Epithelial cell of prostate (primary cell): ENCODE measurements at places on chromosomes 5 and 9.

DNA sequence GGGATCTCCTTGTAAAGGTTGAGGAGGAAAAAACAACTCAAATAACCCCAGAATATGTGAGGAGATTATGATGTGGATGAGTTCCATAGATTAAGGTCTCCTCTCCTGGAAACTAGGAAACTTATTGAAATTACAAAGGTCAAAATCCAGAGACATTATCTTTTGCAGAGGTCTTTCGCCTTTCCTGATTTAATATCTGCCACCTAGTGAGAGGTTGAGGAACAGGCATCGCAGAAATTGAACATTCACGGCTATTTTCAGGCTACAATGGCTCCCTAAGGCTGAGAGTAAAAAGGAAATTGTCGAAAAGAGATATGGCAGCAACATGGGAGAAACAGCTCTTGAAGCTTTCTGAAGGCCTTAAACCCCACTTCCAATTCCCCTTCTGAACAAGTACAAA is 127.5 kb upstream of the PLCXD3 start:
- DNase-seq: no peak

DNA sequence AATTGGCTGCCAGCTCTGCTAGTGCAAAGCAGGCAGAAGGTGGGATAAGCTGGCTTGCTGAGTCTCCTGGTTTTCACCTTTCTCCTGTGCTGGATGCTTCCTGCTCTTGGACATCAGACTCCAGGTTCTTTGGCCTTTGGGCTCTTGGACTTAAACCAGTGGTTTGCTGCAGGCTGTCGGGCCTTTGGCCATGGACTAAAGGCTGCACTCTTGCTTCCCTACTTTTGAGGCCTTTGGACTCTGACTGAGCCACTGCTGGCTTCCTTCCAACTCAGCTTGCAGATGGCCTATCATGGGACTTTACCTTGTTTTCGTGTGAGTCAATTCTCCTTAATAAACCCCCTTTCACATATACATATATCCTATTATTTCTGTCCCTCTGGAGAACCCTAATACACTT is 1293.9 kb upstream of the CDH6 start:
- no peak for DNase-seq

DNA sequence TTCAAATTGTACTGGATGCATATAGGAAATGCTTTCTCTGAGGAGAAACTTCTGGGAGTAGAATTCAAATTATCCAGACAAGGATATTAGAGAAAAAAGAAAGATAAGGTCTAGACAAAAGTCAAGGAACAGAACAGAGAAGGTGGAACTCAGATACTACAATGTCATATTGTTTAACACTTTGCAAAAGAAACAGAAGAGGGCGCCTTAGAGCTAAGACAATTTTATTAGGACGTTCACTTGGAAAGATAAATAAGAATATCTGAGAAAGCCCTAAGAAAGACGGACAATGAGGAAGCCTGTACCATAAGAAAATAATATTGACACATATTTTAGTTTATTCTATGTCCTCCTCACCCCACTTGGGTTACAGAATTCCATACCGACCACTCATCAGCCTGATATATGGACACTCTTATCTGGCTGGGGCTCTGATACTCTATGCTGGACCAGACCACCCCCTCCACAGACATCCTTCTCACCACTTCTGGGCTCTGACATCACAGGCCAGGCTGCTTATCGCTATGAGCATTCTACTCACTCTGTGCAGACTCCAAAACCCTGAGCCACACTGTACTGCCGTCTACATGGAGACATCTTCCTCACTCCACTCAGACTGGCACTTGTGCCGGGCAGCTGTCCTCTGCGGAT is 9.1 kb upstream of the AK3 start:
- no peak for DNase-seq

DNA sequence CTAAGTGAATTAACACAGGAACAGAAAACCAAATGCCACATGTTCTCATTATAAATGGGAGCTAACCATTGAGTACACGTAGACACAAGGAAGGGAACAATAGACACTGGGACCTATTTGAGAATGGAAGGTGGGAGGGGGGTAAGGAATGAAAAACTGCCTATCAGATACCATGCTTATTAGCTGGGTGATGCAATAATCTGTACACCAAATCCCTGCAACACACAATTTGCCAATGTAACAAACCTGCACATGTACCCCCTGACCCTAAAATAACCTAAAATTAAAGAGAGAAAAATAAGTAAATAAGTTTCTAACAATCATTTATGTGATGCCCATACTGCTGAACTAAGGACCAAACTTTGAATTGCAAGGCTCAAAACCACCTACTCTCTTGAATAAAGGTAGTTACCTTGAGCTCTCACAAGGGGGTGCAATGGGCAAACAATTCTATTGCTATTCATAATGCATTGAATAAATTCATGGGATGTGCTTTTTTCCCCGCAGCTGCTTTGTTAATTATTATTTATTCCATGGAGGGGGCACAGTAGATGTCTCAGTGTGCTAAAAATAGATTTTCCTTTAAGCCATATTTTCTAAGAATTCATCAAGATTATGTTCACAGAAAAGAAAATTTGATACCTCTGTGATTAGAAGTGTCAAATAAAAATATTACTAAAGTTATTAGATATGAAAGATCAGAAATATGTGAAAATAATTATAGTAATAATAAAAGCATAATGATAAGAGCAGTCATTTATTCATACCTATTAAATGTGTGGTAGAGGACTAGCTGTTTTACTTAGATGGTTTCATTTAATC is 76.2 kb upstream of the PTPN3 start:
- no peak for DNase-seq

DNA sequence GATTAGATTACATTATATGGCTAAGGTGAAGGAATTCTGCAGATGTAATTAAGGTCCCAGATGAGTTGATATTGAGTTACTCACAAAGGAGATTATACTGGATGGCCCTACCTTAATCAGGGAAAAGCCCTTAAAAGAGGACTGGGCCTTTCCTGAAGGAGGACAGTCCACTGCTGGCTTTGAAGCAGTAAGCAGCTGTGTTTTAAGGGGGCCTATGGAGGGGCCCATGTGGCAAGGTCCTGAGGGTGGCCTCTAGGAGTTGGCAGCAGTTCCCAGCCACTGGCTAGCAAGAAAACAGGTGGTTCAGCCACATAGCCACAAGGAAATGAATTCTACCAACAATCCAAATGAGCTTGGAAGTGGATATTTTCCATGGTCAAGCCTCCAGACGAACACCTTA is 36.4 kb upstream of the GDNF start:
- no peak for DNase-seq

DNA sequence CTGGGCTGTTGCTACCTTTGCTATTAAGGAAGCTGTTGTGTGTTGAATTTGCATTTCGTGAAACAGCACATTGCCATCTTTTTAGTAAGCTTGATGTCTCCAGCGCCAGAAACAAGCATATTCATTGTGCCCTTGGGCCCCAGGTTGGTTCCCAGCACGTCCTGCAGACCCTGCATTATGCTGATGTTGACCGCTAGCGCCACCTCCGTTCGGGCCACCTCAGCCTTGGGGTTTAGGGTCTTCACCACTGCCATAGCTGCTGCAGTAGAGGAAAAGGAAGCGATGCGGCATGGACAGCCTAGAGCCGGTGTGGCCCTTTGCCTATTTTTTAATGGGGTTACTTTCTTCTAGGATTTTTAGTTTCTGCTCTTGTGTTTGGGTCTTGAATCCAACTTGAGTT is 23.8 kb upstream of the OTULIN start:
- no peak for DNase-seq

- DNase-seq: peak; percentile 24
These were observed at the start of gene FXN for GRCh38 chr9:69035438-69036308. FXN (plus strand) TSS chr9:69035752; CDS start chr9:69035783, 31 bp downstream.

DNA sequence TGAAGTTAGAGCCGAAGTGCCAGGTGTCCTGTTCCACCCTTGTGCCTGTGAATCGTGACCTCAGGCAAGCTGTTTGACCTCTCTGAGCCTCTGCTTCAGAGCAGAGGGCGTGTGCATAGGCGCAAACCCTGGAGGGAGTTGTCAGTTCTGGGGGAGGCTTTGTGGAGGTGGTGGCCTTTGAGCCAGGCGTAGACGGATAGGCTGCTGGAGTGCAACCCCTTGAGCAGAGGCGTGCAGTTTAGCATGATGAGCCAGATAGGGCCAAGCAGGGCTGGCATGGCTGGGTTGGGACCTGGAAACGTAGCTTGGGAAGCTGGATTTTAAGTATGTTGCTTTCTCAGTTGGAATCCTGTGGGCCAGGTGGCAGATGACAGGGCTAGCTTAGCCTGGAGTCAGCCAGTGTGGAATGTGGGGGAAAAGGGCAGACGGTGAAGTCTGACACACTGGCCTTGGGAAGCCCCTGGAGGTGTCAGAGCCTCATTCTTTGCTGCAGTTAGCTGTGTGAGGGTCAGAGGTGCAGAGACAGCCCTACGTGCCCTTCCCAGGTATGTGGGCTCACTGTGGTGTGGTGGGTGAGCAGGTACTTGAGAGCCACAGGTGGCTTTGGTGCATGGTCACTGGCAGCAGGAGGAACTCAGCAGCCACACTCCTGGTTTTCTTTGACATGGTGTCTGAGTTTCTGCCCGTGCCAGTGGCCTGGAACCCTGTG is 93.4 kb downstream of the DAB2IP start:
- DNase-seq: no peak

GRCh38 chr5:178290376-178290775 is 57.8 kb upstream of the PHYKPL start:
- DNase-seq: no peak

GRCh38 chr5:67246108-67246507 is 49.5 kb upstream of the CD180 start:
- peak; percentile 20 for DNase-seq

GRCh38 chr5:28512648-28513047 is 1474.3 kb upstream of the CDH9 start:
- no peak for DNase-seq

DNA sequence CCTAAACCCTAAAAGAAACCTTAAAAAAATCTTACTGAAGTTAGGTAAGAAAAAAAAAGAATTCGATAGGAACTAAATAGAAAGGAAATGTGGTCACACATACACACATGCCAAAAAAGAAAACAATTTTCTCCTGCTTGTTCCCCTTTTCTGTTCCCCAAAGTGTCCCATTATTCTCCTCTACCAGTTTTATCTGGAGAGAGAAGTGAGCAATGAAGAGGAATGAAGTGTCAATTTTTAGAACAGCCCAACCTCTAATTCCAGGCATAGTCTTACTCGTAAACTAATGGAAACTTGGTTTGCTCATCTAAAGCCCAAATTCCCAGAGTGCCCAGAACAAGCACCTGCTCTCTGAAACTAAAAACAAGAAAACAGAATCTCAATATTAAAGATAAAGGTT is 26.1 kb downstream of the AP3B1 start:
- no peak for DNase-seq

GRCh38 chr9:13278368-13279246 is 885 bp downstream of the MPDZ start:
- DNase-seq: no peak

DNA sequence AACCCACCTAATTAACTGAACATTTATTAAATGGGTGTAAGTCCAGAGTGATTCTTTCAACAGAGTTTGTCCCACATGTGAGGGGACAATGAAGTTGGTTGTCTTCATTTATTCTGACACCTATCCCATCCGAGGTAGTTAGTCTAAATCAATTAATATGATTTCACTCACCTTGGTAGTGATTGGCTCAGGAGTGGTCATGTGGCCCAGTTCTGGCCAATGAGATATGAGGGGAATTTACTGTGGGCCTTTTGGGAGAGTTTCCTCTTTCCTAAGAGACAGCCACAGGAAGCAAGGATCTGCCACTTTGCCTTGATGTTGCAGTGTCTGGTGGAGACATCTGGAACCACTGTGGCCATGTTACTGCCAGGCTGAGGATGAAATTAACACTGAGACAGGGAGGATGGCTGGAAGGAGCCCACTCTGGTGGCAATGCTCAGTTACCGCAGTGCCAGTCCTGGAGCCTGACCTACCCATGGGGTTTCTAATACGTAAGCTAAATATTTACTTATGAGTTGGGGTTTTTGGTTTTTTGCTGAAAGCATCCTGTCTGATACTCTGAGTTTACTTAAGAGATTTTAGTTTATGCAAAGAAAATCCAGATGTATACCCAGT is 118.6 kb downstream of the FGF18 start:
- no peak for DNase-seq

DNA sequence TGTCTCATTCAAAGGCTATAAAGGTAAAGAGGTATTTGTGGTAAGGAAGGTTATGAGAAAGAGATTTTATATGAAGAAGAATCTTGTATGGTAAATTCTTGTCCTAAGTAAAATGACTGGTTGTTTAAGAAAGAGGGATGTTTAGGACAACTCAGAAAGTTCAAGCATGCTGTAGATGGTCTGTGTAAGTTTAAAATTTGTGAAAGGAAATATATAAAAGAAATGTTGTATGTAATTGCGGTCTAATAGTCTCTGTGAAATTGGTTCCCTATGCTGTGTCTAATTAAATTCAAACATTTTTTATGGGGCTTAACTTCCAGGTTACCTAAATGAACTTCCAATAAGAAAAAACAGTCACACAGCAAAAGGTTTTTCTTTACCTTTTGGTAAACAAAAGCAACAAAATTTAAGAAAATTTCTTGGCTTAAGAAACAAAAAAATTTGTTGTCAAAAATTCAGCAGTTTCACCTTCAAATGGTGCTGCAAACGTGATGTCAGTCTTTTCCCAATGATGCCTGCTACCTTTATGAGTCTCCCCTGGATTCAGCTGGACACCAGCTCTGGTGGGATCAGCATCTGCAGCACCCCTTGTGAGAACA is 83.0 kb upstream of the FCN1 start:
- no peak for DNase-seq

- DNase-seq: no peak
These were observed 21.8 kb upstream of the MSH3 start for GRCh38 chr5:80632700-80633099.

GRCh38 chr5:159928122-159928909 is 12.0 kb downstream of the ADRA1B start:
- DNase-seq: peak; percentile 61

GRCh38 chr5:120463991-120464626 is at the start of gene PRR16:
PRR16 (plus strand) TSS chr5:120464300.
- no peak for DNase-seq

DNA sequence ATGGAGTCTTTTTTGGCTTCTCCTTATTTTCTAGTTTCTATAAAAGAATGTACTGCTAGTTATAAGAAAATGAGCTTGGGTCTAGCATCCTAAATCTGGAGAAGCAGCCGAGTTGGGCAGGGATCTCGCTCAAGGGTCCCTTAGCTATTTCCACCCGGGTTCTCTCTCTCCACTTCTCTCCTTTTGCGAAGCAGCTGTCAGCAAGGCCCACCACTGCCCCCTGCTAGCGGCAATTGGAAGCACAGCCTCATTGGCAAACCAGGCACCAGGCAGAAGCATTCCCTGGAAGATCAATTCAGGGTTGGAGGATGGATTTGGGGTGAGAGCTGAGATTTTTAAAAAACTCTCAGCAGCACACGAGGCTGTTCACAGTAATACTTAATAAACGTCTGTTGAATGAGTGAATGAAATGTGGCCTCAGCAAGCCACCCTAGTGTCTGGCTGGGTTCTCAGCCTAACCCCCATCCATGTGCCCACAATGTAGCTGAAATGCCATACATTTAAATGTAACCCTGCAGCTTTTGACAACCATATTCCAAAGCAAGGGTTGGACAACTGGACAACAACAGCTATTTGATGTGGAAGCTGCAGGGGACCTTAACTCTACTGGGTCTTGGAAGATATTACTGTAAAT is 34.6 kb upstream of the TNIP1 start:
- no peak for DNase-seq
